Breast epithelium (tissue), 4 donors: ENCODE measurements at places on chromosomes 13 and 19.

DNA sequence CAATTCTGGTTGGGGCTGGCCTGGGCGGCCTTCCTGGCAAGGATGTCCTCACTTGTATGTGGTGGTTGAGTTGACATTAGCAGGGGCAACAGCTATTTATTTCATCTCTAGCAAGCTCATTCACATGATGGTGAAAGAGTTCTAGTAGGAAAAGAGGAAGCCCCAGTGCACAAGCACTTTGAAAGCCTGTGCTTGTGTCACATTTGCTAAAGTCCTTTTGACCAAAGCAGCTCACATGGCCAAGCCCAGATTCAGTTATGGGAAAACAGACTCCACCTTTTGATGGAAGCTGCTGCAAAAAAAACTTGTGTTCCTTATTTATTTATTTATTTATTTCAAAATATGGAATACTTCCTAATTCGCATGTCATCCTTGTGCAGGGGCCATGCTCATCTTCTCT, 17.2 kb downstream of the GTF2F2 start:
- DNase-seq: no peak

- DNase-seq: no peak
Measured at GRCh38 chr19:29324717-29325116, 111.8 kb upstream of the UQCRFS1 start.

DNA sequence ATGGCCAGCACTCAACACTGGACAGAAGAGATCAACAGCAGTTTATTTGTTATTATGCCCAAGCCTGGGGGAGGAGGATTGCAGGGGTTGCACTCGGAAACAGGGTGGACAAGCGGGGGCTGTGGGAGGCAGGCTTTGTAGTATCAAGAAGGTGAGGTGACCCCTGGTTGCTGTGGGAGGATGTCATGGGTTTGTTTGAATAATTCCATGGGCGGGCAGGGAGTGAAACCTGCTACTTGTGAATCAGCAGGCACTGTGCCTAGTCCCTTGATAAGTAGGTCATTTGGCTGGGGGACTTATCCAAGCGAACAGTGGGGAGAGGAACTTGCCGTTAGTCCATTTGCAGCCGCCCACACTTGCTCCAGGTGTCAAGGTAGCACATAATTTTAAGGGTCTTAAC, 84.4 kb upstream of the KCTD15 start:
- DNase-seq: no peak

GRCh38 chr13:112907286-112907685, 61.7 kb upstream of the MCF2L start:
- no peak for DNase-seq

DNA sequence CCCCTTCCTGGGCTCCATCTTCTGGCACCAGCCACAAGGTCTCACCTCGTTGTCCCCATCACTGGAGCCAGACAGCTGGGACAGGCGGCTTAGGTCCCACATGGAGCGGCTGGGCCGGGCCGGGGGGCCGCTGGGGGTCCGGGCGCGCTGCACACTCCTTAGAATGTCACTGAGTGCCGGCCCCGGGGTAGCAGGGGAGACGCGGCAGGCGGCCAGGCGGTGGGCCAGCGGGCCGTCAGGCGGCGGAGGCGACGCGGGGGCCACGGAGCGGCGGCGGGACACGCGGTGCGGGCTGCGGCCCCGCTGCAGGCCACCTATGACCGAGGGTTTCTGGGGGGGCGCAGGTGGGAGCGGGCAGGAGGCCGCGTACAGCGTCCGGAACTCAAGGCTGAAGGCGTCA, 3.1 kb upstream of the SPACA4 start:
- no peak for DNase-seq

- DNase-seq: no peak
Measured at GRCh38 chr13:97339988-97340749, 93.8 kb upstream of the RAP2A start.

DNA sequence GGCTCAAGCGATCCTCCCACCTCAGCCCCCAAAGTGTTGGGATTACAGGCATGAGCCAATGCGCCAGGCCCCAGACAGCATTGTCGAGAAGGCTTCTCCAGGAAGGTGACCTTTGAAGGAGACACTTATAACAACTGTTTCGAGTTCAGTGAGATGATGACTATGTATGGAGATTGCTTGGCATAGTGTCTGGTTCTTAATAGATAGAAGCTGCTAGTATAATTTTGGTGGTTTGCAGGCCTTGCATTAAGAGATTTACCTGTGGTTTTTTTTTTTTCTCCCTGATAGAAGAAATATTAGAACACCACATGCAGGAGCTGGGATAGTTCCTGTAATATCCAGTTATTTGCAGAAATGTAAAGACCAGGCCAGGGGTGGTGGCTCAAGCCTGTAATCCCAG, 3.7 kb downstream of the MARCHF2 start:
- DNase-seq: no peak

DNA sequence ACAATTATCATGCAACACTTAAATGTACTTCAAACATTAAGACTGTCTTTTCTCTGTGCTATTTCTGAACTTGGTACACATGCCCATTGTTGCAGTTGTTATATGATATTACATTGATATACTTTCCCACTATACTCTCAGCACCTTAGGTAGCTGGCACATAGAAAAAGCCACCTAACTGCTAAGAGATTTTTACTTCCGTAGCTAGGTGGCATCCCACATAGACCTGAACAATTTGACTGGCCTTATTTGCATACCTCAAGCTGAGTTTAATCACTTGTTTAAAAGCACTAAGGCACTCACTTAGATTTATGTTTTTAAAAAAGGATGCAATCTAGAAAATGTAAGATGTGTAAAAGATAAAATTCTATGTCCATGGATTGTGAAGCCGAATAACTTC, 194.2 kb downstream of the POU4F1 start:
- DNase-seq: no peak

DNA sequence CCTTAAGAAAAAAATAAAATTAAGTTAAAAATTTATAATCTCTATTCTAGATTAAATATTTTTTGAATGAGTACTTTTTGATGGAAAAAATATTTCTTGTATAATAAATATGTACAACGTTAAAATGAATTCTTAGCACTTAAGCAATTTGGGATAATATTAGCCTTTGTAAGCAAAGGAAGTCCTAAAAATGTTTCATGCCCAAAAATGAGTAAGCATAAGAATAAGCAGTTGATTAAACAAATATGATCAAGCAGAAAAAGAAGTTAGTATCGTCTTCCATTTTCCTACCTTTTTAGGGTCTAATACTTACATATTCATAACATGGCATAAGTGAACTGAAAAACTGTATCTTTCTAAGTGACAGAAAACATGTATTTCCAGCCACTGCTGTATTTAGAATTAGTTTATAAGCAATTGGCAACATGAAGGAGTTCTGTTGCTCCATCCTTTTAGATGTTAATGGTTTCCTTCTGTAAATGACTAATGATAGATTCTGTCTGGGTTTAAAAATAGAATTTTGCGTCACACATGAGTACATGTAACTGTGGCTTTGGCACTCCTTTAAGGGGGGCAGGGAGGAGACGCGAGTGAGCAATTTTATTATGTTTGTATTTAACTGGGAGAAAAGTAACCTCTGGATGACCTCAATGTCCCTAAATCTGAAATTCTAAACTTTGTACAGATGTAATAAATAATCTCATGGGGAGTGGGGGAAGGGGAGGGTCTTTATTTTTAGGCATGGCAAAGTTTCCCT, 237.4 kb downstream of the RGCC start:
- no peak for DNase-seq

GRCh38 chr13:21966014-21966413, 295.1 kb downstream of the FGF9 start:
- DNase-seq: no peak

GRCh38 chr13:33033051-33033812, 17.0 kb downstream of the KL start:
- DNase-seq: no peak

DNA sequence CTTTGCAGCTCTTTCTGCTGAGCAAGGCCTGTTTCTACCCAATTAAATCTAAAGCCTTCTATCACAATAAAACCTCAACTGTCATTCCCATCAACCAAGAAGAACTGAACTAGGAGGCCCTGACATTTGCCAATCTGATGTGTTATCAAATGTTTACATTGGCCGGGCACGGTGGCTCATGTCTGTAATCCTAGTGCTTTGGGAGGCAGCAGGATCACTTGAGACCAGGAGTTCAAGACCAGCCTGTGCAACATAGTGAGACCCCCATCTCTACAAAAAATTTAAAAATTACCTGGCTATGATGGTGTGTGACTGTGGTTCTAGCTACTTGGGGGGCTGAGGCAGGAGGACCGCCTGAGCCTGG, 2.8 kb upstream of the FBXO17 start:
- DNase-seq: no peak

GRCh38 chr19:13942023-13942684, 3.9 kb upstream of the PODNL1 start:
- no peak for DNase-seq

DNA sequence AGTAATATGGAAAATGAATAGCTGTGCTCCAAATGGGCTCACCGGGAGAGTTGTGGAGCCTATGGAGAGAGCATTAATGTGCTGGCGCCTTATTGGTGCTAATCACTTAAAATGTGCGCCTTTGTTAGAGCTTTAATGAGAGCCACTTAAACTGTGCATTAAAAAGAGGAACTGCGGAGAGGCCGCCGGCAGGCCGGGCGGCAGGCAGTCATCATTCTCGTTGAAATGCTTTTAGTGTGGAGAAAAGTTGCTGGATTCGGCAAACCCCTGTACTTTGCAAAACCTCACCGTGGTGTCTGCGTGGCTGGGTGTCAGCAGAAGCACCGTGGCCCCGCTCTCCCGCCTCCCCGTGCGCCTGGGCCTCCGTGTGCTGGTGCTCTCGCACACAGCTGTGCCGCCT, 105.5 kb downstream of the KDM4B start:
- no peak for DNase-seq

GRCh38 chr19:8244442-8244841, 35.3 kb downstream of the CERS4 start:
- no peak for DNase-seq

DNA sequence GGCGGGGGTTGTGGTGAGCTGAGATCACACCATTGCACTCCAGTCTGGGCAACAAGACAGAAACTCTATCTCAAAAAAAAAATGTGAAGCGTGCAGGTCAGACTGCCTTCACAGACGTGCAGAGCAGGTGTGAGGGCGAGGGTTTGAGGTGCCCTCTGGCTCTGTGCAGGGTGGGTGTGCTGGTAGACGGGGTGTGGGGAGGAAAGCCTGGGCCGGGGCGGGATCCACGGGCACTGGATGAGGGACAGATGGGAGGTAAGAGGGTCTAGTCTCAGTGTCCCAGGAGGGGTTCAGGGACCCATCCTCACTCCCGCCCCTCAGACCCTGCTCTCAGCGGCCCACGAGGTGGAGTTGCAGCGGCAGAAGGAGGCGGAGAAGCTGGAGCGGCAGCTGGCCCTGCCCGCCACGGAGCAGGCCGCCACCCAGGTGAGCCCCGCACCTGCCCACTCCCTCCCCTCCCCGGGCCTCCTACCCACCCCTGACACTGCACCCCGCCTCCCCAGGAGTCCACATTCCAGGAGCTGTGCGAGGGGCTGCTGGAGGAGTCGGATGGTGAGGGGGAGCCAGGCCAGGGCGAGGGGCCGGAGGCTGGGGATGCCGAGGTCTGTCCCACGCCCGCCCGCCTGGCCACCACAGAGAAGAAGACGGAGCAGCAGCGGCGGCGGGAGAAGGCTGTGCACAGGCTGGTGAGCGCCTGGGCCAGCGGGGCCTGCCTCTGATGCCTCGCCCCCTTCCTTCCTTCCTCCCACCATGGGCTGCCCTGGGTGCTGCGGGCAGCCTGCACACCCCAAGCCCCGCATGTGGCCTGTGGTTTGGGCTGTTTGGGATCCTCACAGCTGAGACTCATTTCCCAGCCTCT, 9.1 kb downstream of the NOP53 start:
- DNase-seq: no peak

GRCh38 chr13:109256866-109257760, 529.3 kb downstream of the IRS2 start:
- DNase-seq: peak; percentile 83

DNA sequence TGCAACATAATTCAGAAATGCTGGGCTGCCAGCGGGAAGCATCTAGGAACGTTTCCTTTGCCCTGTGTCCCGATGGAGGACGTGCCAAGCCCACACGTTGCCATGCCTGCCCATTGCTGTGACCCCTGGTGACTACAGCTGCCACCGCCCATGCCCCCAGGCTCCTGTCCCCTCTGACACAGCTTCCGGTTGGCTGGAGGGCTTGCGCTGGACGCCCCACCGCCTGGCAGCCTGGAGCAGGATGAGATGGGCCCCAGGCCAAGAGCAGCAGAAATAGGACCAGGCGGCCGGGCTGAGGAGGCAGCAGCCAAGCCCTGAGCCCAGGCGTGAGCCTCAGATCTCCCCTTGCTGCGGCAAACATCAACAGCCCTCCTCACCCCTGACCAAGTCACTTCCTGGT, 125.9 kb downstream of the COL4A2 start:
- DNase-seq: no peak

DNA sequence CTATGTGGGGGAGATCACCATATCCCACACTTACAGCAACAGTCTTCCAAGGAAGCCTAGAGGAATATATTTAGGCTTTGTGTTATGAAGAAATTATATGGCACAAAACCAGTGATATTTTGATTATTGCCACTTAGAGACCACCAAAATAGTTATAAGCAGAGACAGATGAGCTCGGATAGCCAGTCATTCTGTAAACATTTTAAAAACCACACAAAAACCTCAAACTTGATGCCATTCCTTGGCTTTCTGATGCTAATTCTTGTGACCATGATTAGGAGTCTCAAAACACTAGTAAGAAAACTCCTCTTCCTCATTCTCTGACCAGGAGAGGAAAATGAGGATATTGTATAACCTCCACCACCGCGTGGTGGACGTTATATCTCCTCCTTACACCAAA, 496.4 kb downstream of the FOXO1 start:
- no peak for DNase-seq
